ENCODE measurements at places on chromosomes 6 and 20.
A peak's percentile ranks its signal among the peaks of the same experiment; 100 is the strongest.

GRCh38 chr6:119734227-119734626 is 384.7 kb upstream of the MAN1A1 start:
- DNase-seq, result no peak

DNA sequence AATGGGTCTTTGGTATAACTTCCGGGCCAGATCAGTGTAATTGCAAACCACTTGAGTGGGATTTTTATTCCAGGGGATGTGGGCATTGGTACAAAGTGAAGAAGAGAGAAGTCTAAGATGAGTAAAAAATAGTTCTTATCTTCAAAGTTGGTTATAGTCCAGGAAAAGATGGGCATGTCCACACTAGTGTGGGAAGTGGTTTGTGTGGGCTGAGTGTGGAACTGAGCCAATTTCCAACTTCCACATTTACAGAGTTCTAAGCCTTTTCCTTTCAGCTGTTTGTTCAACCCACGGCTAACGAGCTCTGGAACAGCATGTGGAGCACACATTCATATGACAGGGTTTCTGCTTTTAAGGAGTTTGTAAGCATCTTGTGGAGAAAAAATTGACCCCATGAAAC is 72.3 kb upstream of the IFNGR1 start:
- no peak for DNase-seq

- DNase-seq, result no peak
These were observed 73.1 kb downstream of the PRND start for GRCh38 chr20:4794846-4795245.

DNA sequence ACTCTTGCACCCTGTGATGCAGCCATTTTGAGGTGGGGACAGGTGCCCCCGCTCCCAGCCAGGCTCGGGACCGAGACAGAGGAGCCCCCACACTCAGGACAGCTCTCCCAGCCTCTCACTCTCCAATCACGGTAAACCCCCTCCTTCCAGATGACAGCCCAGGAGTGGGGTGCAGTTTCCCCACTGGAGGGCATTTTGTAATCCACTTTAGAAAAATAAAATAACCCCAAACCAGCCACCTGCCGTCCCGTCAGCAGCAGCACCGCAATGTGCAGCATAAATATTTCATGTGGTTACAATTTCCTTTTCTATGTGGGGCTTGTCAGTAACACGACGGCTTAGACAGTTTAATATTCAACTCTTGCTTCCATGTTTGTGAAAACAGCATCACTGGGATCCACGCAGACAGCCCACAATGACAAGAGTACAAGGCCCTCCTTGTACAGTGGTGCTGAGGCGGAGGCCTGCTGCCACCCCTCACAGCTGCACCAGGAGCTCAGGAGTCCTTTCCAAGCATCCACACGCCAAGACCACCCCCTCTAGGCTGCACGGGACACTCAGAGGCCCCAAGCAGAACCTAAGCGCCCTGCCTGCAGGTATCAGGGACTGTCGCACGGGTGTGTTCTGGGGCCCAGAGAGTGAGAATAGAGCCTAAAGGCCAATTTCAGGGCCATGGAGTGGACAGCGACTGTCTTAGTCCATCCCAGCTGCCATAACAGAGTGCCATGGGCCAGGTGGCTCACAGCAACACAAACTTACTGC is 116.7 kb downstream of the JPH2 start:
- DNase-seq, result peak; percentile 42

DNA sequence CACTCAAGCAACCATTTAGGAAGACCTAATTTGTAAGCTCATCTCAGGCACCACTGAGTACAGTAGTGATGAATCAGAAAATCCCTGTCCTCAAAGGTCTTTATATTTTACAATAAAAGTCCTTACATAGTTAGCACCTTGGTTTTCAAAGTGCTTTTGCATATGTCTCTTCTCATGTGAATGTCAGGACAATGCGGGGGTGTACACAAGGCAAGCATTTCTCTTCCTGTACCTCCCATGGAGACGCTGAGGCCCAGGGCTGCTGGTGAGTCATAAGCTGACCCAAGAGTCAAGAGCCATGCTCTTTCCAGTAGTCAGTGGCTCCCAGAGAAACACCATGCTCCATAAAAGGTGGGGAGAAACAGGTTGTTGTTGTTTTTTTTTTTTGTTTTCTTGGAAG is 174.0 kb downstream of the GJA10 start:
- peak; percentile 86 for DNase-seq

- DNase-seq, result no peak
These were observed 162.6 kb downstream of the SYCP2 start for GRCh38 chr20:59770851-59771250.

DNA sequence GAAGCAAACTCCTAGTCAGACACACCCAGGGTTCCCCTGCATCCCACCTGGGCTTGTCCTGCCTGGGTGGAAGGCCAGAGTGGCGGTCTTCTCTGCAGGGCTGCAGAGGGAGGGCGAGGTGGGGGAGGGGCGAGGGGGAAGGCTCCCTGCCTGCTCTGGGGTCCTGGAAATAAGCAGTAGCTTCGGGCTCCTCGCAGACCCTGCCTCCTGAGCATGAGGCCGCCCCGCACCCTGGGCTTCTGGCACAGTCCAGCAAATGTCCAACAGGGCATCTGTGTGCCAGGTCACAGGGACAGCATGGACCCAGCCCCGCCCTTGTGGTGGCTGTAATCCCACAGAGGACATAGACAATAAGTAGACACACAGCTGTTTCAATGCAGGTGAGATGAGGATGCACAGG is 193.8 kb downstream of the TAF4 start:
- no peak for DNase-seq

- DNase-seq, result peak; percentile 28
These were observed 20.7 kb downstream of the SERPINB6 start for GRCh38 chr6:2950713-2951112.

DNA sequence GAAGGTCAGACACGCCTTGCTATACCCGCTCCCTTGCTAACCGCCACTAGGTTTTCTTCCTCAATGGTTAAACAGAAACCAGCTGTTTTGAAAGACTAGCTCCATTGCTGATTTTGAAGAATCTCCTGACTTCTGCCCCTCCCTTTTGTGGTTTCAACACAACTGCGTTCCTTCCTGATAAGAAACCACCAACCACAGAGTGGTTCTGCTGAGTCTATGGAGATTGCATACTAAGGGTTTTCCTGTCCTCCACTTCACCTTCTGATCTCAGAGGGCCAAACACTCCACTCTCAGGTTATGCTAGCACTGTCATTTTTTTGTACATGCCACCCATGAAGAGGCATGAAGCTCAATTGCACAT is 207.9 kb downstream of the MYLK4 start:
- no peak for DNase-seq

GRCh38 chr6:15936503-15936902 is 192.4 kb upstream of the MYLIP start:
- no peak for DNase-seq

DNA sequence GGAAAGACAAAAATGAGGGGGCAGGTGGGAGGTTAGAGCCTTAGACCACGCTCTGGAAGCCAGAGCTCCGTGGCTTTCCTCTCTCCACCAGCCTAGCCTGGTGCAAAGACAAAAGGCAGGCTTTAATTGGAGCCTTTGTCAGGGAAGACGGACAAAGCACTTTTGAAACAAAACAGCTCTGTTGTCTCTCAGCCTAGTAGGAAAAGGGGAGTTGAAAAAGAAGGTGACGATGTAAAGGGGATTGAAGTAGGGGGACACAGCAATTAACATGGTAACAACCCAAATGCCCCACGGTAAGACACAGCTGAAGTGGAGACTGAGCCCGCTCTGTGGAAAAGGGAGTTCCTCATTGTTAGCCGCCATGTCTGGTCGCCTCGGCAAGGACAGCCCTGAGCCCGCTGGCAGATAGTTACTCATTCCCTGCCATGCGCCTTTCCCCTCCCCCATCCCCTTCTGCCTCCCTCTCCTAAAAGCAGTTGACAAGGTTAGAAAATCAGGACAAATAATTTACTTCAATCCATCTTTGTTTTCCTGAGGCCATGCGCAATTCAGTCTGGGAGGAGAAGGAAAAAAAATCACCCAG is 93.0 kb downstream of the TCP11 start:
- DNase-seq, result no peak

- DNase-seq, result no peak
These were observed at the start of gene TAGAP for GRCh38 chr6:159044899-159045727. TAGAP (minus strand) TSS chr6:159044991; CDS start chr6:159044146, 845 bp downstream.
